ENCODE measurements at places on chromosomes 3 and 15. TPM values are rescaled to one million over a fixed set of nuclear protein-coding genes. Genes with fewer than 3 reads are reported as not detected.

Gene ELL3
- total RNA-seq: 2.3 TPM

Gene TIGIT
- total RNA-seq: 4.2 TPM

Gene MYO5A
- 25.5 TPM for total RNA-seq

Gene PLA1A
- not detected for total RNA-seq

Gene BFSP2
- not detected for total RNA-seq

Gene LTK
- 9.9 TPM for total RNA-seq

Gene GNAT1
- 0.28 TPM for total RNA-seq

GRCh38 chr3:64084640-64085039, 61.3 kb upstream of the PSMD6 start:
- H3K36me3 ChIP-seq: no peaks in the 10 kb centered on the region
- no peak overlapping the region for H3K4me3 ChIP-seq
- no peak for DNase-seq
- no peaks in the 10 kb centered on the region for H3K4me1 ChIP-seq
- no peak overlapping the region for H3K27ac ChIP-seq

DNA sequence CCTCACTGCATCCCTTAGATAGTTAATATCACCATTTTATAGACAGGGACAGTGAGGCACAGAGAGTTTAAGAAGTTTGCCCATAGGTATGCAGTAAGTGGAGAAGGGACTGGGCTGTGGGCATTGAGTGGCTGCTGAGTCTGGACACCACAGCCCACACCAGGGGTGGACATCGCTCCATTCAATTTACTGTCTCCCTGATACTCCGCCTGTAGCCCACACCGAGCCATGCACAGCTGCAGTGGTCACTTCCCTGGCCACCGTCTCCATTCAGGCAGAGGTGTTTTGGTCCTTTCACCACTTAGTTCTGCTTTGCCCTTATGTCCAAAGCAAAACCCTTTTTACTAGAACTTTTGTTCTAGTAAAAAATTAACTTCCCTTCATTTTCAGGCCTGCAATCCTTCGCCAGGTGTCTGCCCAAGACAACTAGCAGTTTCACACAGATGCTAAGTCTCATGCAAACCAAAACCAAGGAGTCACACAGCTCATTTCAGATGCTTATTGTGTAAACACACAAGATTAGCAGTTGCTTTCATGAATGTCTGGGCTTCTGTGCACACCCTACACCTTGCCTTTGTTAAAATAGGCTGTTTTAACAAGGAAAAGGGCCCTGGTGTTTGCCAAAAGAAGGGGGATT, 30.1 kb downstream of the ZNF35 start:
- H3K27me3 ChIP-seq: no peaks in the 10 kb centered on the region
- H3K36me3 ChIP-seq: no peaks in the 10 kb centered on the region
- no peaks in the 10 kb centered on the region for H3K4me1 ChIP-seq
- DNase-seq: no peak

DNA sequence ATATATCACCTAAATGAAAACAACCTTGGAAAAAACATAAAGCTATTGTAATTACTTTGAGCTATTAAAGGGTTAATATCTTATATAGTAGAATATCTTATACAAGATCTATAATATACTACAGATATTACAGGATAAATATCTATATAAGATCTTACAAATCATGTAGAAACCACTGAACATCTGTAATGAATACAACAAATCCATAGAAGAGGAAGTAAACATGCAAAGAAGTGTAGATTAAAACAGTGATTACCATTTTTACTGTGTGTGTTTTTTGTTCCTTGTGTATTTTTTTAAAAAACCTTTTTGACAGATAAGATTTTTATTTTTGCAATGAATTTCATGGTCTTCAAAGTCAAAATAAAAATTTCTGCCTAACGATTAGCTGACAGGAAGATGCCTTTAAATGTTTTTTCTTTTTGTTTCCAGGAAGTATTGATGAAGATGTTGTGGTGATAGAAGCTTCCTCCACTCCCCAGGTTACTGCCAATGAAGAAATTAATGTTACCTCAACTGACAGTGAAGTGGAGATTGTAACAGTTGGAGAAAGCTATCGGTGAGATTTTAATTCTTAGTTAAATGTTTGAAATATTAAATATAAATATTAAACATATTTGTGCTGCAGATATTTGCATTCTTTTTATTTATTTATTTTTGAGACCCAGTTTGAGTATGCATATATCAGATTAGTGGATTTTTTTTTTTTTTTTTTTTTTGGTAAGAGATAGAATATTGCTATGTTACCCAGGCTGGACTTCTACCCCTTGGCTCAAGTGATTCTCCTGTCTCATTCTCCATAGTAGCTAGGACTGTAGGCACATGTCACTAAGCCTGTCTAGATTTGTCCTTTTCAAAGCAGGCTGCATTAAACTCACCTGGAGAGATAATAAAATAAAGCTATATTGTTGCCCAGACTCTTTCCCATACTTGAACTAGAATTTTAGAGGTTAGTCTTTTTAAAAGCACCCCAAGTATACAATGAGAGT, 52.8 kb upstream of the CCNB2 start:
- peaks cover 43% of the 10 kb centered on the region for H3K36me3 ChIP-seq
- no peak for DNase-seq
- peaks cover 5% of the 10 kb centered on the region for H3K4me1 ChIP-seq
- no peaks in the 10 kb centered on the region for H3K27me3 ChIP-seq
- H3K27ac ChIP-seq: no peak overlapping the region

DNA sequence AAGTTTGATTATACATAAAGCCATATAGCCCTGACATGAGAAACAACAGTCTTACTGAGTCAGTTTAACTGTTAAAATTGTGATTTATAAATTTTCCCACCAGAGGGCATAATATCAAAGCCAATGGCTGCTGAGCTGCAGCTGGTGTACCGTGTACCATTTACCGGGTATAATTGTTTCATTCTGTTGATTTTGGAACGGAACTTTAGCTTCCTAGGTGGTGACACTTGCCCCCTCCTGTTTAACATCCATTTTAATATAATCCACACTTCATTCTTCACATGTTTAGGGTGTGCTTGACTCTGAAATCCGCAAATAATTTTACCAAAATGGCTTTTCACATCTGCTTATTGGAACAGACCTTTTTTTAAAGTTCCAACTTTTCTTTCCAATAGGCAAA, 72.8 kb downstream of the SLC9A9 start:
- no peak overlapping the region for H3K27ac ChIP-seq
- DNase-seq: peak; percentile 67
- H3K4me3 ChIP-seq: no peak overlapping the region

- DNase-seq: peak; percentile 56
- peak overlapping the region; percentile 48 for H3K27ac ChIP-seq
- peaks cover 88% of the 10 kb centered on the region for H3K4me1 ChIP-seq
- H3K4me3 ChIP-seq: peak overlapping the region; percentile 87
Measured at GRCh38 chr3:50610181-50610971, 1.2 kb downstream of the CISH start.

DNA sequence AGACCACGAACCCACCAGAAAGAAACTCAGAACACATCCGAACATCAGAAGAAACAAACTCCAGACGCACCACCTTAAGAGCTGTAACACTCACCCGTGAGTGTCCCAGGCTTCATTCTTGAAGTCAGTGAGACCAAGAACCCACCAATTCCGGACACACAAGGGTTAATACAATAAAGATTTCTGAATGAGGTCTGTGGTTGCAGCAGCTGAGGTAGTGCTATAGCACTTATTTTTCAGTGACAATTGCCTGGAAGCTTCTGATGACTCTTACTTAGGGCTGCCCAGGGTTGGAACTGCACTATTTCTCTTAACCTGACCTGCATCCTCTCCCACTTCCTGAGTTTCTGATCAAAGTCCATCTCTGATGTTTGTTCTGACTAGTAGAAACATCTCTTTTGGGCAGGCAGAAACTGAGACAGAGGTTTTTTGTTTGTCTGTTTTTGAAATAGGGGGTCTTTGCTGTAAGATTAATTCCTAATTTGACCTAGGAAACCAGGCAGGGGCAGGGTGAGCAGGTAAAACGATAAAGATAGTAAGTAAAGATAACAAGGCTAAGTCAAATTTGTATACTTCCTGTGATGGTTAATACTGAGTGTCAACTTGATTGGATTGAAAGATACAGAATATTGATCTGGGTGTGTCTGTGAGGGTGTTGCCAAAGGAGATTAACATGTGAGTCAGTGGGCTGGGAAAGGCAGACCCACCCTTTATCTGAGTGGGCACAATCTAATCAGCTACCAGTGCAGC, 169.1 kb downstream of the GAP43 start:
- no peaks in the 10 kb centered on the region for H3K27me3 ChIP-seq
- H3K4me1 ChIP-seq: peaks cover 16% of the 10 kb centered on the region
- no peaks in the 10 kb centered on the region for H3K36me3 ChIP-seq
- no peak overlapping the region for H3K4me3 ChIP-seq
- no peak overlapping the region for H3K27ac ChIP-seq

DNA sequence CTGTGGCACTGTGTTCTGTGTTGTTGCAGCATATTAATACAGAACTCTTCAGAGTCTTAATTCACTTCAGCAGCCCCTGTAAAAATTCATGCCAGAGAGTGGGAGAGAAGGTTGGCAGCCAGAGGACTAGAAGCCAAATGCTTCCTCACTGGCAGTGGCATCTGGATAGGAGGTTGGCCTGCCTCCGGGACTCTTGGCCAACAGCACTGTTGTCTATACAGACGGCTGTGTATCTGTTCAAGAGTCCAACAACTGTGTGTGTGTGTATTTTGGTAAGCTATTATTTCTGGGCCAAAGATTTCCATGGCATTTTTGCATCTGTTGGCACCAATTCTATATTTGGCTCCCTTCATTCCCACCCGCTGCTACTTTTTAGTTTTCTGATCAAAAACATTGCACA, 156.0 kb upstream of the SOX2 start:
- no peak overlapping the region for H3K4me3 ChIP-seq
- no peak overlapping the region for H3K27ac ChIP-seq
- H3K27me3 ChIP-seq: no peaks in the 10 kb centered on the region
- no peaks in the 10 kb centered on the region for H3K36me3 ChIP-seq

- H3K27me3 ChIP-seq: no peaks in the 10 kb centered on the region
- no peak overlapping the region for H3K4me3 ChIP-seq
- H3K27ac ChIP-seq: no peak overlapping the region
- H3K36me3 ChIP-seq: no peaks in the 10 kb centered on the region
Measured at GRCh38 chr15:58777107-58777506, 6.0 kb downstream of the MINDY2 start.

DNA sequence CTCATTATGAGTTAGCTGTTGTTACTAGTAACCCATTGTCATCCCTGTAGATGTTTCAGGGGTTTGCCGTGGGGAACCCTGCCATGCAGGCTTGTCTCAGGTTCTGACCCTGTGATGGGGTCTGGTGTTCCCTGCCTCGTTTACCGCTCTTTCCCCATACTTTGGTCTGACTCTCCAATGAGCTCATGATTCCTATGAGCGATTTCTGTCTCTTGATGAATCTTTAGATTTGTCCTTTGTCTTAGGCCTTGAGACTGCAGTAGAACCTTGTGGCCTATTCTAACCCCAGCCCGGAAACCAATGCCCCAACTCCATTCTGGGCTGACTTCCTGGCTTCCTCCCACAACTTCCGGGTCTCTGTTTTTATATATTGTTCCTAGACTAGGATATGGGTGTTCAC, 11.3 kb upstream of the IQGAP1 start:
- H3K4me3 ChIP-seq: no peak overlapping the region
- peak; percentile 50 for DNase-seq
- H3K27ac ChIP-seq: no peak overlapping the region
- H3K36me3 ChIP-seq: no peaks in the 10 kb centered on the region

DNA sequence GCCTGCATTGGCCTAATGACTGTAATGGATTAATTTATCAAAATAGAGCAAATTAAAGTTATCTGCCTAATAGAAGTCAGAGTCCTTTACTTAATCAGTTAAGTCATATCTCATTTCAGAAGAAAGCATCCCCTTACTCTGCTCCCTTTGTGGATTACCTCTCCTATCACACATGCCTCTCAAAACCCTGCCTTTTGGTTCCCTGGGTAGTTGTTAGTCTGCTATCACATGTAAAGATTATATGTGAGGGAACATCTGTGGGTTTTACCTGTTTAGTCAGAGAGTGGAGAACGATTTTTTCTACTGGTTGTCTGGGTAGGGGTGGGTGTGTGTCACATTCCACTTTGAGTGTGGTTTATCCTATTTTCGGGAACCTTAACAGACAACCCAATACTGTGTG, 16.4 kb downstream of the UBE2E2 start:
- H3K27ac ChIP-seq: no peak overlapping the region
- DNase-seq: no peak
- no peaks in the 10 kb centered on the region for H3K36me3 ChIP-seq

DNA sequence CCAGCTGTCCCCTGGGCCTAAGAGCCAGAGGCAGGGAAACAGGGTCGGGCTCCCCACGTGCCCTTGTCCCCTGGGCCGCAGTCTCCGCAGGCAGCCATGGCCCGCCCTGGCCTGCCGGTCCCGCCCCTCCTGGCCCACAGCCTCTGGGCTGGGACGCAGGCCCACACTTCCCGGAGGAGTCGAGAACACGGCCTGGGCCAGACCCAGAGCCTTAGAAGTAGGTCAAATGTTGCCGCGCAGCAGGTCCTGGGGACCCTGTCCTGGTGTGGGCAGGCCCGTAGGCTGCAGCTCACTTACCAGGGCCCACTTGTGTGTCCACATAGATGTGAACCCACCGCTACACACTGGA, 4.3 kb upstream of the MYL3 start:
- H3K27ac ChIP-seq: no peak overlapping the region
- no peak overlapping the region for H3K4me3 ChIP-seq
- H3K4me1 ChIP-seq: peaks cover 5% of the 10 kb centered on the region
- no peak for DNase-seq

DNA sequence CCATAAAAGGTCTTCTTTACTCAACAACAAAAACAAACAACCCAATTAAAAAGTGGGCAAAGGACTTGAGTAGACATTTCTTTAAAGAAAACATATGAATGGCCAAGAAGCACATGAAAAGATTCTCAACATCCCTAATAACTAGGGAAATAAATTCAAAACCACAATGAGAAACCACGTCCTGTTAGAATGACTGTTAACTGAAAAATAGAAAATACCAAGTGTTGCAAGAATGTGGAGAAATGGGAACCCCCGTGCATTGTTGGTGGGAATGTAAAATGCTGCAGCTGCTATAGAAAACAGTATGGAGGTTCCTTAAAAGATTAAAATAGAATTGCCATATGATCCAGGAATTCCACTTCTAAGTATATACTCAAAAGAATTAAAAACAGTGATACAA, 34.8 kb downstream of the NMNAT3 start:
- H3K4me1 ChIP-seq: no peaks in the 10 kb centered on the region
- no peaks in the 10 kb centered on the region for H3K27me3 ChIP-seq

DNA sequence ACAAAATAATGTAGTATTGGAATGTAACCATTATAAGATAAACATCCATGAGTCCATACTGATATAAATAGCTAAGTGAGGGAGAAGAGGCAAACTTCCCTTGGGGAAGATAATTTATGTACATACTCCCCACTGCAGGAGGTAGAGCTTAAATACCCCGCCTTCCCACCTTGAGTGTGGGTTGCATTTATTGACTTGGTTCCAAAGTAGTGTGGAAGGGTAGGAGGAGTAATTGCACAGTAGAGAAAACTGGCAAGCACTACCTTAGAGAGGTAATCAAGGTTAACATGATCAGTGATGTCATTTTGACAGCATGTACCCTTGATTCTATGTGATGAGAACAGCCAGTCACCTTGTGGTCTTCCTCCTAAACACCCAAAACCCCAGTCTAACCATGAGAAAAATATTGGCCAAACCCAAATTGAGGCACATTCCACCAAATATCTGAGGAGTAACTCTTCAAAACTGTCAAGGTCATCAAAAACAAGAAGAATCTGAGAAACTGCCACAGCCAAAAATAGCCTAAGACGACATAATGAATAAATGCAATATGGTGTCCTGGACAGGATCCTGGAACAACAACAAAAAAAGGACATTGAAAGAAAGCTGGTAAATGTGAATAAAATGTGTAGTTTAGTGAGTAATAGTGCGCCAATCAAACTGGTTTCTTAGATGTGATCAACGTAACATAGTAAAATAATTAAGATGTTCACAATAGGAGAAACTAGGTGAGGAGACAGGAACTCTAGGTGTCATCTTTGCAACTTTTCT, 774 bp upstream of the CNOT10 start:
- H3K4me1 ChIP-seq: peaks cover 15% of the 10 kb centered on the region
- H3K36me3 ChIP-seq: no peaks in the 10 kb centered on the region
- H3K4me3 ChIP-seq: peak overlapping the region; percentile 92
- no peak for DNase-seq
- no peaks in the 10 kb centered on the region for H3K27me3 ChIP-seq

Data from CD4-positive, alpha-beta T cell (primary cell).